ENCODE measurements at places on chromosomes 3 and 15.

DNA sequence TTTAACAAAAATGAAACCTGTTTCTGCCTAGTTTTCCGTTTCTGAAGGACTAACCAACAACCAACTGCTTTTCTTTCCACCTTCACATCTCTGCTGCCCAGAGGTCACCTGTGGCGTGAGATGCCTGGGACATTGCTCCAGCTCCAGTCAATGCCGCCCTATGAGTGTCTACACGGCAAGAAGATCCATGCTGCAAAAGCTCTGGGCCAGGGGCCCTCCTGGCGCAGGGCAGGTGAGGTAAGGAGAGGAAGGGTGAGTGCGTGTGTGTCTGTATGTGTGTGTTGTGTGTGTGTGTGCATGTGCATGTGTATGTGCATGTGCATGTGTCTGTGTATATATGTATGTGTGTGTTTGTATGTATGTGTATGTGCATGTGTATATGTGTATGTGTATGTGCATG is 131.4 kb downstream of the NSMCE3 start:
- DNase-seq, result no peak

DNA sequence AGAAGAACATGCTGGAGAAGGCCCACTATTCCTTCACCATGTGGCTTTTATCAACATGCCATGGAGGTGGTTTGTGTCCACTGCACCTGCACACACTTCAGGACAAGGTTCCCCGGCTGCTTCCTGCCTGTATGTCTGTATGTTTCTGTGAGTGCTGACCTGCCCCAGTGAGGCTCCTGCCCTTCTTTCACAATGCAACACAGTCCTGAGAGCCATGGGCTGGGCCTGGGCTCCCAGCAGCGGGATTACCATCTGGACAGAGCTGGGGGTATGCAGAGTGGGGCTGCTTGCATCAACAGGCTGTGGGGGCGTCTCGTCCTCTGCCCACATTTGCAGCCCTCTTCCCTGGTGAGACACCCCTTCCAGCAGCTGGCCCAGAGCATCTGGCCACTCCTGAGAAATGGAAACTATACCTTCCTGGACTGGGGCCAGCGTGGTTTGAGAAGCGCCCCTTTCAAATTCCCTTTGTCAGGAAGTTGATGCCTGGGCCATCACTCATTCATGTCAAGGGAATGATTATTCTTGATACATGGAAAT is 29.3 kb upstream of the C15orf39 start:
- DNase-seq, result no peak

DNA sequence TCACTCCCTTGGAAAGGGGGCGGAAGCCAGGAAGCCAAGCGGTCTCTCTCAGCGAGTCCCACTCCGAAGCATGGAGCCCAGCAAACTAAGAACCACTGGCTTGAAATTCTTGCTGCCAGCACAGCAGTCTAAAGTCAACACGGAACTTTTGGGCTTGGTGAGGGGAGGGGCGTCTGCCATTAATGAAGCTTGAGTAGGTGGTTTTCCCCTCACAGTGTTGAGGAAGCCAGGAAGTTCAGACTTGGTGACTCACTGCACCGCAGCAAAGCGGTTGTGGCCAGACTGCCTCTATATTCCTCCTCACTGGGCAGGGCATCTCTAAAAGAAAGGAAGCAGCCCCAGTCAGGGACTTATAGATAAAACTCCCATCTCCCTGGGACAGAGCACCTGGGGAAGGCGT is 665.4 kb upstream of the CBLB start:
- DNase-seq, result no peak

GRCh38 chr3:169574531-169574930 is 89.0 kb downstream of the MECOM start:
- DNase-seq, result no peak

DNA sequence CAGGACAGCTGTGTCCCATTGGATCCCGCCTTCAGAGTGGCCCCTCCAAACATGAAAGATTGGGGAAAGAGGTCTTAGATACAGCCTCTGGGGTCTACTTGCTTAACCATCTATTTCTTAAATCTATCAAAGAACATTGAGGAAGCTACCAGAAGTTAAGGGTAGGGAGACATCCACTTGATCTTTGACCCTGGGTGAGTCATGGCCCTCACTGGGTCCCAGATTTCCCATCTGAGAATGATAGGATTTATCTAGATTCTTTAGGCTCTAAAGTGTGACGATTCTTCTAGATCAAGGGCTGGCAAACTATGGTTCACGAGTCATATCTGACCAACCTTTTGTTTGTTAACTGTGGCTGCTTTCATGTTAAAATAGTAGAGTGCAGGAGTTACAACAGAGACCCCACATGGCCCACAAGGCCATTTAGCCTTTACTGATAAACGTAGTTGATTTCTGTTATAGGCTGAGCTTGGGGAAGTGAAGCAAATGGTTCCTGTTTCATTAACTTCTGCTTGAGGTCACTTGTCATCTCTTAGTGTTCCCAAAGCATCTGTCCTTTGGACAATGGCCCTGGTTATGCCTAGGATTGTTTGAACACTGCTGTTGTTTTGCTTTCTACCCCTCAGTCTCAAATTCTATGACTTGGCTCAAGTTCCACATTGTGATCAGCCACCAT is 8.0 kb downstream of the MUC13 start:
- no peak for DNase-seq

- DNase-seq, result no peak
Measured at GRCh38 chr3:175941352-175941751, 1082.2 kb downstream of the NAALADL2 start.

GRCh38 chr3:11718637-11719405 is 75.1 kb upstream of the VGLL4 start:
- DNase-seq, result no peak

- no peak for DNase-seq
Measured at GRCh38 chr3:107680698-107681097, 157.9 kb downstream of the BBX start.

GRCh38 chr15:90645873-90646575 is 71.1 kb upstream of the BLM start:
- no peak for DNase-seq

DNA sequence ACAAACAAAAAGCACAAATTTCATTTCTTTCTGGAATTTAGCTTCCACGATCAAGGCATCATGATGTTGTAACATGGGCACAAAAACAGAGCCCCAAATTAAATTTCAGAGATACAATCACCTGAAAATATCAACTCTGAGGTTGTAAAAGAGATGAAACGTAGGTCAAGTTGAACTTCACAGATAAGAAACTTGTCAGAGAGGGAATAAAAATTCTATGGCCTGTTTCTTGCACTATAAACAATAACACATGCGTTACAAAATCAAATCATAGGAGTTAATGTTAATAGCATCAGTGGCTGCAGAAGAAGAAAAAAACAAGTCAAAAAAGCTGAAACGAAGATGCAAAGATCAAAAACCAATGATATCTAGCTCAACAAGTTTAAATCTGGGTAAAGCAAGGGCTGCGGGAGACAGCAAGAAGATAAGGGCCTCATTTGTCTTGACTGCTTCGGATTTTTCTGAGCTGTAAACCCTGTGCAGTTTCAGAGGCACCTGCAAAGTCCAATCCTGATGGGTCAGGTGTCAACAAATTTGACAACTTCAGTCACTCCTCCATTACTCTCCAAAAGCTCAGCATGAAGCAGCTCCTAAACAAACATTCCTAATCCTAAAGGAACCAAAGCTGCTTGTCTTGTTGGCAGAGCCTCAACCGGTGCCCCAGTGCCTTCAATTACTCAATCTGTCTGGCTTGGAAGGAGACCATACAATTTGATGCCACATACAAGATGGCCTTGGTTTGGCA is 219.8 kb downstream of the STT3B start:
- DNase-seq, result no peak

GRCh38 chr15:85414037-85414436 is 33.6 kb downstream of the AKAP13 start:
- DNase-seq, result no peak

DNA sequence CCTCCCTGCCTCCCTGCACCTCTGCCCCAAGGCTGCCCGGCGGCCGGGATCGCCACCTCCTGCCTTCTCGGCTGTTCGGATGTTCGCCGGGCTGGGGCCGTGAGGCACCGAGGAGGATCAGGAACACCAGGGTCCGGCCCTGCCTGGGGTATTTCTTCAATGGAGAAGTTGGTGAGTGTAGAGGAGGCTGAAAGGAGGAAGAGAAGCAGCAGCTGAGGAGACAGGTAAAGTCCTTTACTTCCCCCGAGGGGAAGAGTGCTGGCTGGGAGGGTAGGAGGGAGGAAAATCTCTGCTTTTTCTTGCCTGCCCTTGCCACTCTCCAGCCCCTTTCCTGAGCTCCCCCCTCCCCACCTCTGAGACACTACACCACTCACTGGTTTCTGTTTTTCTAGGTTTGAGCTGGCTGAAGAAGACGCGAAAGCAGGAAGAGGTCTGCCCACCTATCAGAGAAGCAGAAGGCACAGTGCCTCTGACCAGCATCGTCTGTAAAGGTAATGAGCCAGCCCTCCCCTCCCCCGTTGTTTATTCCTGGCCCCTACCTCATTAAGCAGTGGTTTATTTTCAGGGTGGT is 519 bp downstream of the ASB7 start:
- DNase-seq, result no peak

GRCh38 chr3:147688868-147689267 is 279.7 kb downstream of the ZIC1 start:
- no peak for DNase-seq

DNA sequence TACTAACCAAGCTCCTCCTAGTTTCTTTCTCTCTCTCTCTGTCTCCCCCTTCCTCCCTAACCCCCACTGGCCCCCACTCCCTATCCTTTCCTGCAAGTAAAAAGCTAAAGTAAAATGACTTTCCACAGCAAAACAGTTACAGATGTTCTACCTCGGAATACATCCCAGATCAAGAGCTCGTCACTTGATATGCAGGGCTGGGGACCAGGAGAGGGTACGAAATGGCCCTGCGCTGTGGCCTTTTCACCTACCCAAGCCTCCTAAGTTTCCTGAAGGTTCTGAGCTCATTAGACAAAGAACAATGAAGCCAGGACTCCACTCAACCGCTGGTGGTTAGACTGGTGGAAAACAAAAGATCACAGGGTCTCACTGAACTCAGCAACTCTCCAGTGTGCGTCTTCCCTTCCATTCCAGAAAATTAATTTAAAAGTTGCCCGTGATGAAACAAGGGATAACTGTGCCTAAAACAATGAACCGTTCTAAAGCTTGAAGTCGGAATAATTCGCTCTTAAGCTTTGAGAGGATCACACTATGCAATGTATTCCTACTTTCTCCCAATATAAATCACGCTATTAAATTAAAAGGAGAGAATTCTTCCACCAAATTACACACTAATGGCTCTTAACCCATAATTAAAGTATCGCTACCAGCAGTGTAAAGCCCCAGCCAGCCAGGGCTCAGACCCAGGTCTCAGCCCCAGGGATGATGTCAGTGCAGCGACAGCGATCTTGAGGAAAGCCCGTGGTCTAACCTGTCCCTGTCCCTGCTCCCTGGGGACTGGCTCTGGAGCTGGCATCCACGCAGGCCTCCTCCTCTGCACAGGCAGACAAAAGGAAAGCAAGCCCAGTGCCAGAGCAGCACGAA is 5.0 kb downstream of the VGLL4 start:
- DNase-seq, result no peak

- no peak for DNase-seq
Measured at GRCh38 chr15:38197553-38197952, 55.1 kb upstream of the SPRED1 start.

- no peak for DNase-seq
Measured at GRCh38 chr3:9613056-9613748, 36.1 kb upstream of the MTMR14 start.

DNA sequence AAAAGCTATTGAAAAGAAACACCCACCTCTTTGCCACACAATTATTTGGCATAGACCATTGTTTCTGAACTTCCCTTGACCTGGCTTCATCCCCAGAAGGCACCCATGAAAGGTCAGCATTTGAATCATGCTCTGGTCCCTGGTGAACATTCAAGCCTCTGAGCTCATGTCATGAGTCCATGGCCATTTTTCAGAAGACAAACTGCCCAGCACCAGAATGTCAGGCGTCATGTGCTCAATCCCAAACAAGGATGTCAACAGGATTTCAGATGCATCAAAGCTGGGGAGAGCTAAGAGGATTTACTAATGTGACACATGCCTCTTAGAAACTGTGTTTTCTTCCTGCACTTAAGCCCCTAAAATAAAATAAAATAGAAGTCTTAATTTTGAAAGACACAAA is 41.3 kb downstream of the TMED3 start:
- no peak for DNase-seq

DNA sequence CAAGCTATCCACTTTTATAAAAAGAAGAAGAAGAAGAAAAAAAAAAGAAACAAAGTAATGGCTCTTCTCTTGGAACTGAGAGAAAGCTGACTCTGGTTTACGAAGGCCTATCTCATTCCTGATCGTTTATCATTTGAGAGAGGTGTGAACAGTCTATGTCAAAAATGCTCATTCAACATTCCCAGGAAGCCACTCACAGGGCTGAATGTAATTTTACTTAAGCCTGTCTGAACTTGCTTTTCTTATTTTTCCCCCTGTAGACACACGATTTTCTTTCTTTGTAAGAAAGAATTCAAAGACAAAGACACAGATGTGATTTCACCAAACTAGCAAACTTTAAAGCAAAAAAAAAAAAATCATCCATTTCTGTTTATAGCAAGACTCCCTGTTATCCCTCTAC is 805.8 kb downstream of the FHIT start:
- DNase-seq, result no peak

GRCh38 chr15:84598993-84599392 is 1.8 kb upstream of the ZSCAN2 start:
- no peak for DNase-seq

- DNase-seq, result no peak
Measured at GRCh38 chr3:156463123-156463522, 91.8 kb downstream of the SSR3 start.

DNA sequence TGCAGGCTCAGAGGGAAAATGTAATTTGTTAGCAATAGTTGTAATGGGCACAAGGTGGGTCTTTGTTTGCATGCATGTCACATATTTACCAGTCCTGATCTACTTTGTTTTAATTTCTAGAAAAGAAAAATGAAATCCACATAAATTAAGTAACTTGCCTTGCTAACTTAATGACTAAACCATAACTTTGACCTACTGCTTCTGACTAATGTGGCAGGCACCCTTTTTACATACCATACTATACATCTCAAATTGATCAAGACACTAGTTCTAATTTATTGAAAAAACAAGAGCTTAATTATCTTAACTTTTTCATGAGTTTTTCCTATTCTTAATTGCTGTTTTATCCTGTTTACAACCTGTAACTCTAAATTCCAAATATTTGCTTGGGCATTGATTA is 93.2 kb downstream of the ATP11B start:
- no peak for DNase-seq

DNA sequence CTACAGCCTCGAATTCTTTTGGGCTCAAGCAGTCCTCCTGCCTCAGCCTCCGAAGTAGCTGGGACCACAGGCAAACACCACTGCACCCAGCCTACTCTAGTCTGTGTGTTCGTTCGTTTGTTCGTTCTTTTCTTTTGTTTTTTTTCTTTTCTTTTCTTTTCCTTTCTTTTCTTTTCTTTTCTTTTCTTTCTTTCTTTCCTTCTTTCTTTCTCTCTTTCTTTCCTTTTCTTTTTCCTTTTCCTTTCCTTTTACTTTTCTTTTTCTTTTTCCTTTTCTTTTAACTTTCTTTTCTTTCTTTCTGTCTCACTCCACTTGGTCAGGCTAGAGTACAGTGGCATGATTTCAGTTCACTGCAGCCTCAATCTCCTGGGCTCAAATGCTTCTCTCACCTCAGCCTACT is 36.8 kb downstream of the LMLN start:
- DNase-seq, result no peak

All from GM04503 (cell line).